ENCODE measurements at places on chromosomes 2 and 18. TPM values are rescaled to one million over a fixed set of nuclear protein-coding genes. Genes with fewer than 3 reads are reported as not detected.
A peak's percentile ranks its signal among the peaks of the same experiment; 100 is the strongest.

DNA sequence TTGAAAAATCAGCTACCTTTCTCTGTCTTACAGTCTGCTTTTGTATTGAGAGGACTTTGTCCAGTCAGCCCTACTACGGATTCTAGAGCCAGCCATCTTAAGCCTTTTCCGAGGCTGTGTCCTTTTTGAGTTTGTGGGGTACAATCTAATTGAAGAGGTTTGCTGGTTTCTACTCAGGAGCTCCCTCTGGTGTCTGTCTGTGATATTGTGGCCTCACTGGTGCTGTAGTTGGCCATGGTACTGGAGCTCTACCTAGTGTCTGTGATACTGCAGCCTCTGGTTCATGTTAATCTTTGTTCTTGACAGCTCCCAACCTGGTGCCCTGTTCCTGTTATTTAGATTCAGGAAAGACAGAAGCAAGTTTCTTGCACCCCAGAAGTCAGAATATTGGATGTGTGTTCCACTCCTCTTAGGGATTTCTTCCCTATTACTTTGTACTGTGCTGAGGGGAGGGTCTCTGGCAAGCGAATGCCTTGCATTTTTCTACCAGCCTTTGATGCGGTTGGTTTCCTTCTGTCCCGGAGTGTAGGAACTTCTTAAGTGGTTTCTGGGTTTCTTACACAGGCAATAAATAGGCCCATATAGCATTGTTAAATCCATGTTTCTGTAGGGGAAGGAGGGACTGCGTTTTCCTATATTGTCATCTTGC is 78.5 kb downstream of the ACSL3 start:
- no peak for DNase-seq

PSME4 gene
- 51.8 TPM for total RNA-seq

ATOH8 gene
- total RNA-seq = 56.7 TPM

- no peak for DNase-seq
Measured at GRCh38 chr18:49018554-49019445, 68.0 kb upstream of the SMAD7 start.

- no peak for DNase-seq
Measured at GRCh38 chr2:42369532-42370229, 8.7 kb upstream of the COX7A2L start.

PASK gene
- 8.7 TPM for total RNA-seq

BIN1 gene
- 37.9 TPM for total RNA-seq

DNA sequence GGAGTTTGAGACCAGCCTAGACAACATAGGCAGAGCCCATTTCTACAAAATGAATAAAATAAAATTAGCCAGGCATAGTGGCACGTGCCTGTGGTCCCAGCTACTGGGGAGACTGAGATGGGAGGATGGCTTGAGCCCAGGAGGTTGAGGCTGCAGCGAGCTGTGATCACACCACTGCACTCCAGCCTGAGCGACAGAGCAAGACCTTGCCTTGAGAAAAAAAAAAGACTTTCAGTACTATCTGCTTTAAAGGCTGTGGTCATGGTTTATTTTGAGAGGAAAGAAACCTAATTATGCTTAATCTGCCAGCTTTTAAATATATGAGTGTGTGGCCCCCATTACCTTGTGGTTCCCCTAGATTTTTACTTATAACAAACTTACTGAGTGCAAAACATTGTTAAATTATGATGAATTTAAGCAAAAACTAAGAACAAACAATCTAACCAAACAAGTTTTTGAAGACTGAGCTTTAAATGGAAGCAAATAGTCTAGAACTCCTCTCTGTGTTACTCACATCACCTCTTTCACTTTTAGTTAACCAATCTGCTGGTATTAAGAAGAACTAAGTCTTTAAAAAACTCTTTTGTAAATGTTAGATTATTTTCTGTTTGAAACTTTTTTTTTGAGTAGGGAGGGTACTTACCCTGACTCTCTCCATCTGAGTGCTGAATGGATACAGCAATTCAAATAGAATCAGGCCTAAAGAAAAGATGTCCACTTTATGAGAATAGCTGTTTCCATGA is 65.4 kb downstream of the EIF2AK3 start:
- DNase-seq = no peak

AFF3 gene
- total RNA-seq = 15.7 TPM

ARHGEF33 gene
- total RNA-seq = 3.7 TPM

ELMOD3 gene
- total RNA-seq = 26.6 TPM

- no peak for DNase-seq
Measured at GRCh38 chr2:237629739-237630138, 2.4 kb downstream of the LRRFIP1 start.

ELOA2 gene
- total RNA-seq = not detected

DNA sequence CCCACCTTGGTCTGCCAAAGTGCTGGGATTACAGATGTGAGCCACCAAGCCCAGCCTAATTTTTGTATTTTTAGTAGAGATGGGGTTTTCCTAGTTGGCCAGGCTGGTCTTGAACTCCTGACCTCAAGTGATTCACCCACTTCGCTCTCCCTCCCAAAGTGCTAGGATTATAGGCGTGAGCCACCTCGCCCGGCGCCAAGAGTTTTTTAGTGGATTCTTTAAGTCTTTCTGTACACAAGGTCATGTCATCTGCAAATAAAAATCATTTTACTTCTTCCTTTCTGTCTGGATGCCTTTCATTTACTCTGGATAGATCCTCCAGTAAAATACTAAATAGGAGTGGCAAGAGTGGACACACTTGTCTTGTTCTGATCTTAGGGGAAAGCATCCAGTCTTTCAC is 61.7 kb downstream of the KCMF1 start:
- no peak for DNase-seq

GRCh38 chr2:61044636-61045035 is 21.0 kb upstream of the SANBR start:
- no peak for DNase-seq

COL4A3 gene
- 11.4 TPM for total RNA-seq

DNA sequence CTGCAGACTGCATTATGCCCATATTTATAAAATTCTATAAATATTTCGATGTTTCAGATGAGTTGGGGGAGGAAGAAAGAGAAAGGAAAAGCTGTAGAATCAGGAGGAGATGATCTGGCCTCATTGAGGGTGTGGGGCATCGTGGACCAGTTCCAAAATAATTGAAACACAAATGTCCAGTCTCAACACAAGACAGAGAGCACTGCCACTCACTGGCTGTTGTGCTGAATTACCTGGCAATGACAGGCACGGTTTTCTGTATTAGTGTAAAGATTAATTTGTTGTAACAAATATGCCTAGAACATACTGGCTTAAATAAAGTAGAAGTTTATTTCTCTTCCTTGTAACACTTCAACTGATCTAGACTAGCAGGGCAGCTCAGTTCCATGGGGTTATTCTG is 24.1 kb downstream of the POLE4 start:
- DNase-seq = no peak

GRCh38 chr2:54106631-54107454 is 8.6 kb upstream of the ACYP2 start:
- no peak for DNase-seq

GKN2 gene
- total RNA-seq = not detected

MYO5B gene
- total RNA-seq = 1.2 TPM

LRPPRC gene
- 51.4 TPM for total RNA-seq

- no peak for DNase-seq
Measured at GRCh38 chr2:43572244-43572643, 23.6 kb downstream of the THADA start.

DNA sequence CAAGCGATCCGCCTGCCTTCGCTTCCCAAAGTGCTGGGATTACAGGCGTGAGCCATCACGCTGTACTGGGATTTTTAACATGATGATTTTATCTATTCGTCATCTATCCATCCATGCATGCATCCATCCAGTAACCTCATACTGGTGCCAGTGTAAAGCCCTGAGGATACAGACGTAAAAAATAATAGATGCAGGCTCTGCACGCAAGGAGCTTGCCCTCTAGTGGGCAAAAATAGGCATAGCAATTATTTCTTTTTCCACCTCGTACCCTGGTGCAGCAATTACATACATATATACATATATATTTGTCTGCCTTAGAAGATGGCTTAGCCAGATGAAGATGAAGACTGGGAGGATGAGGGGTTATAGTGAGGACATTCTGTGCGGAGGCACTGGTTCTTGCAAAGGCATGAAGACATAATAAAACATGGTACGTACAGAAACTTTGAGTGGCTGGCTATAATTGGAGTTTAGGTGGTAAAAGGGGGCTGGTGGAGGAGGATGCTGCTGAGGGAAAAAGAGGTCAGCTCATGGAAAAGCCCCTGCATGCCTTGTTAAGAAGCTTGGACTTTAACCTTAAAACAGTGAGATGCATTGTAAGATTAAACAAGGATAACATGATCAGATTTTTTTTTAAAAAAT is 19.6 kb upstream of the RPIA start:
- no peak for DNase-seq

REG3G gene
- 0.96 TPM for total RNA-seq

C2orf80 gene
- not detected for total RNA-seq

DNA sequence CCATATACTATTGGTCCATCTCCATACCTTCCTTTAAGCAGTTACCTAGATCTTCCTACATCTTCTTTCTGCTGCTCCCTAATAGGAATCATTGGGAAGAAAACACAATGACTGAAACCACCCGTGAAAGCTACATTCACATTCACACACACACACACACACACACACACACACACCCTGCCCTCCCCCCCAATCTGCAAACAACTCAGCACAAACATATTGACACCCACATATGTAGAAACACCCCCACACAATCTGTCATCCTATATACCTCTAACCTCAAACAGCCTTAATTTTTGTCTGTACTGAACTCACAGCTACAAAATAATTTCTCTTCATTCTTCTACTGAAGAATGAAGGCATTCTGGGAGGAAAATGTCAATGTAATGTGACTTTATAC is 63.8 kb downstream of the KLF7 start:
- no peak for DNase-seq

DNA sequence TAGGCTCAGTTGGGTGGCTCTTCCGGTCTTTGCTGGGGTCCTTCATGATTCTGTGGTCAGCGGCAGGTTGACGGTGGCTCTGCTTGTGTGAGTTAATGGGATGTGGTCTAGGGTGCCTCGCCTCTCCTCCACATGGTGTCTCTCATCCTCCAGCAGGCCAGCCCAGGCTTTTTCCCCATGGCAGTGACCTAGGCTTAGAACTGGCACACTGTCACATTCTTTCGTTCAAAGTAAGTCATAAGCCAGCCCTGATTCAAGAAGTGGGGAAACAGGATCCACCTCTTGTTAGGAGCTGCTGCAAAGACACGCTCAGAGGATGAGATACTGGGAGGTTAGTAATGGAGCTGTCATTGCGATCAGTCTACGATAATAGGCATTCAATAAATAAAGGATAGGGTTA is 46.0 kb upstream of the CTIF start:
- DNase-seq = no peak

DNA sequence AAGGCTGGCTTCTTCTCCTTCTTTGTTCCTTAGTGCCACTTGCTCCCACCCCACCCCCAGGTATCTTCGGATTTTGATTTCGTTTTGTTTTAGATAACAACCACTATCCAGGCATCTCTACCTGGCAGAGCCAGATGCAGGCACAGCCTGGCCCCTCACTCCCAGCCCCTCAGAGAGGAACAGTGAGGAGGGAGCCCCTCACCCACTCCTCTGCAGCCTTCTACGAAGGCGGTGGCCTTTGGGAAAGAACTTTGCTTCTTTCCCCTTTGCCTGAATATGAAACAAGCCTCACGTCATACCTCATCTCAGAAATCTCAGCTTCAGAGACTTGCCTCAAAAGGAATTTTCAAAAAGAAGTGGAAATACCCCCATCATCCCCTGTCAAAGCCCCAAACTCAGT is 6.3 kb upstream of the CYP26B1 start:
- DNase-seq = no peak

LNPK gene
- 40.7 TPM for total RNA-seq

DNA sequence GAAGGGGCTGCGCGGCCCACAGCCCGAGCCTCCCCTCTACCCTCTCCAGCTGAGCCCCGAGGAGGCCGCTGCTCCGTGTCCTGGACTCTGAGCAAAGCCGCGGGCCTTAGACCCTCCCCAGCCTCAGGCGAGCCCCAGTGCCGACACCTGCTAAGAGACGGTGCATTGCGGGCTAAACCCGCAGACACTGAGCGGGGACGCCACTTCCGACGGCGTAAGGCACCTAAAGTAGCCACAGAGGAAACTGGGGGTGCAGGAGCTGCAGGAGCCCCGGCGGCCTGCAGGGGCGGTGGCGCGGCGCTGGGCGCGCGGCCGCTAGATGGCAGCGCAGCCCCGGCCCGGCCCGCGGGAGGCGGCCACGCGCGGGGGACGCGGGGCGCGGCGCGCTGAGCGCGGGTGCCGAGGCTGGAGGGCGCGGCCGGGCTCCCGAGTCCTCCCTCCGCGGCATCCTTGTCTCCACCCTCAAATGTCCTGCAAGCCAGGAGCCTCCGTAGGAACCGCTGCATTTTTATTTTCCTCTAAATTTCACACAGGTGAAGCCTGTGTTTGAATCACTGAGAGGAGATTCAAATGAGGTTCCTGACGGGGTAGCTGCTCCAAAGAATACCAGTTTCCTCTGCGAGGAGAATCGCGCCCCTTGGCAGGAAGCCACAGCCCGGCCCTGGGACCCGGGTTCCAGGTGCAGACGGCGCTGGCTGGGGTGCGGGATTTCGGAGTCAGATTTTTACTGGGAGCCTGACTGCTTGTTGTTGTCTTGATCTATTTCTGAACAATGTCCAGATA is 650.5 kb downstream of the GALR1 start:
- no peak for DNase-seq

GRCh38 chr2:39902103-39902502 is 123.0 kb upstream of the THUMPD2 start:
- DNase-seq = no peak

OTOS gene
- not detected for total RNA-seq

CELF4 gene
- not detected for total RNA-seq

DNA sequence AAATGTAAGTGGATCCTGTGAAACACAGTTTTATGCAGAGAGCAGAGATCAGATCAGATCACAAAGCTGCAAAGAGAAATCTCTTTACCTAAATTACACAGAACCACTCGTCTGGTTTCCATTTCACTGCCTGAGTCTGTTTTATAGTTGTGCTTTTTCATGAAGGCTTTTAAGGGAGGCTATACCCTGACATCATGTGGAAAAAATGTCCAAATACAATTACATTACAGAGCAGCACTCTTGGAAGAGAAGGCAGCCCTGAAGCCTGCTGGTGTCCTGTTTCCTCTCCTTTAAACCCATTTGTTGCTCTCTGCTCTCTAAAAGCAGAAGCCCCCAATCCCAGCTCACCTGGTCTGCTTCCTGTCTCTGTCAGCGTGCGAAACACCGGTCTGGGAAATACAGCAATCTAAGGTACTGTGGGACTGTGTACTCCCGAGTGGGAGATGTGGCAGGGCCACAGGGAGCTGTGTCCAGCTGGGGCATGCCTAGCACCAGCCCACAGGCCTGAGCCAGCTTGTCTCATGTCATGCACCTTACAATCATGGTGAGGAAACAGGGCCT is 24.8 kb upstream of the ZFP36L2 start:
- peak; percentile 79 for DNase-seq

All from aorta (tissue), 5 donors.